ENCODE measurements at places on chromosomes 16 and 17.

DNA sequence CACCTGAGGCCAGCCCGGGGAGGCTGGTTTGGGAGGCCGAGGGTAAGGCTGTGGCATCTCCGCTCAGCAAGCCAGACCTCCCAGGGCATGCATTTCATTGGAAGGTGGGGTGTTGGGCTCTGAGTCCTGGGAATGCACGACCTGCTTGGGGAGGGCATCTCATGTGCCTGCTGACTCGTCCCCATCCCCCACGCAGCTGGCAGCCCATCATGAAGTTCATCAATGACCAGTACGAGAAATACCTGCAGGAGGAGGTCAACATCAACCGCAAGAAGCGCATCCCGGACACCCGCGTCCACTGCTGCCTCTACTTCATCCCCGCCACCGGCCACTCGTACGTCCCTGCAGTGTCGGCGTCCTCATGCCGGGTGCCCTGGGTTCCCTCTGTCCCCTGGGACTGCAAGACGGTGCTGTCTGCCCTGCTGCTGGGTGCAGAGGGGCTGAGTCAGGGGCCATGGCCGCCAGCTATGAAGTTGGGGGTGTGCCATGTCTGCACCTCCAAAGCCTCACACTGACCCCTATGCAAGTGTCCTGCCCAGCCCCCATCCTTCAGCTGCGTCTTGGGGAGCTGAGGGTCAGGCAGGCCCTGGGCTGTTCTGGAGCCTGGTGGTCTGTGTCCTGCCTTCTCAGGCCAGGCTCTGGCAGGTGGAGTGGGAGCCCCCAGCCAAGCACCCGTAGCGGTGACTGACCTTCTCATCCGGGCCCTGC, 347.9 kb downstream of the SEC14L1 start:
- no peak for DNase-seq

DNA sequence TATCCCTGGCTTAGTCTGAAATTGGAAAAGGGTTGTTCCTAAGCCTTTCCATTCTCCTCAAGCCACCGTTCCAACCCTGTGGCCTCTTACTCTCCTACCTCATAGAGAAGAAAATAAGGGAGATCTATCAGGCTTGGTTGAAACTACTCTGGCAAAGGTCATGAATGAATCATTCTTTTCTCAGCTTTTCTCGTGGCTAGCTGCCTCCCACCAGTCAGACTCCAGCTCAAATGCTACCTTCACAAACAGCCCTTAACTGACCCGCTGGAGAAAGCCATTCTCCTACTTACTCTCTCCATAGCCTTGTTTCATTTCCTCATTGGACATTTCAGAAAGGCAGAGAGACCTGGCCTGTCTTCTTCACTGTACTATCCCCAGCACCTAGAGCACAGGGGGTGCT, 8.9 kb downstream of the MYH10 start:
- no peak for DNase-seq

DNA sequence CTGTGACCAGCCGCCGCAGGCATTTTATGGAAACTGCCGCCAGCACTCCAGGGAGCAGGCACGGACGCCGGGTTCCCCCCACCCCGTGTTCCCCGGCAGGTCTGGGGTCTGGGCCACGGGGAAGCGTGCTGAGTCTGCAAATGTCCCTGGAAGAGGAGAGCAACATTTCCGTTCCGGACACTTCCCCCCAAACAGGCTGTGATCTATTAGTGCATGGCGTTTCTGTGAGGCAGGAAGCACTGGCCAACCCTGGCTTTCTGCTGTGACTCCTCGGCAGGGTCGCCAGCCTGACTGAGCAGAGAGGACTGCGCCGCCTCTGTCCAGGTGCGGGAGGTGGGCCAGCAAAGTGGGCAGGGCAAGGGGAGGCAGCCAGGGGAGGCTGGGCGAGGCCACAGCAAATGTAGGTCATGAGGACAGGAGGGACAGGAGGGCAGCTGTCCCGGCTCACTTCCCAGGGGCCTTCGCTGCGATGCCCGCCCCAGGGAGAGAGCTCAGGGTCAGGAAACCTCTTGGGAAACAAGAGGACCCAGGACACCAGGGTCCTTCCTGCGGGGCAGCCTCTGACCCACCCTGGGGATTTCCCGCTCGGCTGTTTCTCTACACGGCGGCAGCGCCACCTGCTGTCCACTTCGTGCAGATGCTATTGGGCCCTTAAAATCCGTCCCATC, 9.5 kb downstream of the FOXF1 start:
- DNase-seq = peak; percentile 48

- peak; percentile 62 for DNase-seq
These were observed 477 bp upstream of the OSGIN1 start for GRCh38 chr16:83952587-83952939.

- DNase-seq = no peak
These were observed 9.9 kb downstream of the PSME3IP1 start for GRCh38 chr16:57175896-57176295.

DNA sequence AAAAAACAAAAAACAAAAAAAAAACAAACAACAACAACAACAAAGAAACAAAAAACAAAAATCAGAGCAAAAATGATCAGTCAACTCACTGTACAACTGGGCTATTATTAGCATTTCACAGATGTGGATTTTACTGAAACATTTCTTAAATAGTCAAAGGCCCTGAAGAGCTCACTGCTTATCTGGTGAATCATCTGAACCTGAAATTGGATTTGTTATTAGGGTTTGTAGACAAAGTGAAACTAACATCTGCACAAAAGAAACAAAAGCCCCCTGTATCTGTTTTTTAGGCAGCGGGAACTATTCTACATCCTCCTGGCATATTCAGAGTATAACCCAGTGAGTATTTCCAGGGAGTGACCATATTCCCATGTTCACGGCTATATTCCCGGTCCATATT, 32.6 kb upstream of the KSR1 start:
- DNase-seq = no peak

GRCh38 chr17:33651686-33652085, 358.6 kb upstream of the ASIC2 start:
- DNase-seq = no peak

- DNase-seq = no peak
These were observed 14.6 kb upstream of the USP10 start for GRCh38 chr16:84685210-84685609.

- DNase-seq = no peak
These were observed 155.4 kb upstream of the GOT2 start for GRCh38 chr16:58889516-58889915.

DNA sequence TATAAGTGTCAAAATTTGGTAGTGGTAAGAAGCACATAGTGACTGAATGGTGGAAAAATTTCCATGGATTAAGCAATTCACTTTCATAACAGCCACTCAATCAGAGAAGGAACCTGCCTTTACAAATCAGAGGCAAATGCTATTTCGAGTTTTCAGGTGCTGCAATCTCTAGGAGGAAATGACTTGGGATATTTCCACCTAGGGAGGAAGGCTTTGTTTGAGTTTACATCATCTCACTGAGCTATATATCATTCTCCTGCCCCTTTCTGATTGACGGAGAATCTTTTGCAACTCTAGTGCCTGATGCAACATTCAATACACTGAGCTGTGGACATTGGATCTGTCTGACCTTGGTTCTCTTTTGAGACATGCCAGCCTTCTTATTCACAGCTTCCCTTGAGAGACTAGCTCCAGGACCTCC, 26.3 kb downstream of the MARCHF10 start:
- no peak for DNase-seq

DNA sequence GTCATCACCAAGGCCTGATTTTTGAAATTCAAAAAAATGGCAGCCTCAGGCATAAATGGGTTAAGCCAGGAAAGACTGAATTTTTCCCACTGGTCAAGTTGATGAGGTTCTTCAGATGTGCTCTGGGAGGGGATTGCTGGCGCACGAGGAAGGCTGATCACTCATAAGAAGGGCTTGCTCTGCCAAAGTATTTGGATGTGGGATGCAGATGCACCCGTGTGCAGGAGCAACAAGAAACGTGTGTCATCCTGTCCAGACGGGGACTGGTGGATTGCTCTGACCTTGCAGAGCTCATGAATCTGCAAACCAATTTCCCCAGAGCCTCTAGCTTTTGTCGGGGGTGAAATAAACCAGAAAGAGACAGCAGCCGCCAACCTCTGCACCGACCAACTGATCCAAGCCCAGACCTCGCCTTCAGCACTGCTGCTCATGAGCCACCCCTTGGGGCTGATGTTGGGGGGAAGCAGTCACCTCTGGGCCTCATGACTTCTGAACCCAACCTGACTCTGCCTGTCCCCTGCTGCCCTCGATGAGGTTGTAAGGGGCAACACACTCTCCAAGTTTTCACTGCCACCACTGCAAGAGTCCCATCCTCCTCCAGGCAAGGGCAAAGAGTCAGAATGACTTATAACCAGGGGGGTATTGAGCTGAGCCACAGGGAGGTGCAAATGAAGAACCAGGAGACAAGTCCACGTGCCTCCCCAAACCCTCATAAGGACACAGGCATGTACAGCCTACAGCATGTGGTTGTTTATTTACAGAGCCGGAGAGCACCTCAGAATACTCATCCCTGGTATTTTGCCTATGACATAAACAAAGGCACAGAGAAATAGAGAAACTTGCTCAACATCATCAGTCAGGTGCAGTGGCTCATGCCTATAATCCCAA, 452.0 kb downstream of the SOX9 start:
- DNase-seq = no peak

DNA sequence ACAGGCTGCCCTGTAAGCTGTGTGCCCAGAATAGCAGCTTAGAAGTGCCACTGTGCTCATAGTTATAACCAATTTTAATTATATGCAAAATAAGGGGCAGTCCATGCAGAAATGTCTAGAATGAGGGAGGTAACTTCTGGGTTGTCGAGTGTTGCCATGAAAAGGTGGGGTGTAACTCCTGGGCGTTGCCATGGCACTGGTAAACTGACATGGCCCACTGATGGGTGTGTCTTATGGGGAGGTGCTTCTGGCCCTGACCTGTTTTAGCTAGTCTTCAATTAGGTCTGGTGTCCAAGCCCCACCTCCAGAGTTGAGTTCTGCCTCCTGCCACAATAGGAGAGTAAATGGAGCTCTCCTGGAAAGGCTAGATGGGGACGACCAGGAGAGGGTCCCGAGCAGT, 120.6 kb downstream of the SALL1 start:
- DNase-seq = no peak

GRCh38 chr17:38871247-38872015, 1.6 kb downstream of the LASP1 start:
- peak; percentile 80 for DNase-seq

GRCh38 chr17:49401971-49402611, 12.6 kb downstream of the PHB1 start:
- DNase-seq = no peak

DNA sequence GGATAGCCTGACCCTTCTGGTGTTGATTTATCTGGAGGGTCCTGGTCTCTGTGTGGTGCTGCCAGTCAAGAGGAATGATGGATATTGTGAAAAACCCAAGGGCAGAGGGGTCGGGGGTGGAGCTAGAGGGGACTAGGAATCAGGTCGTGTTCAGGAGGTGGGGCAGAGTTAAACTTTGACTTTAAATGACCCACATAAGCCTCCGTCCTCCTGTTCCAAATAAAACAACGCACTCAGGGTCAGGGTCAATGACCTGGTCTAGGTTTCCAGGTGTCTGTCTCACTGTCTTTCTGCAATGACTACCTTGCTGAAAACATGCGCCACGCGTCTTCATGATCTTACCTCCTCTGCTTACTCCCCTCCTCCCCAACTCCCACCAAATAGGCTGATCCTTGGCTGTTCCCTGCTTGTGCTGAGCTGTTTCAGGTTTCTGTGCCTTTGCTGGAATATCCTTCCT, 14.7 kb downstream of the AOC3 start:
- no peak for DNase-seq

DNA sequence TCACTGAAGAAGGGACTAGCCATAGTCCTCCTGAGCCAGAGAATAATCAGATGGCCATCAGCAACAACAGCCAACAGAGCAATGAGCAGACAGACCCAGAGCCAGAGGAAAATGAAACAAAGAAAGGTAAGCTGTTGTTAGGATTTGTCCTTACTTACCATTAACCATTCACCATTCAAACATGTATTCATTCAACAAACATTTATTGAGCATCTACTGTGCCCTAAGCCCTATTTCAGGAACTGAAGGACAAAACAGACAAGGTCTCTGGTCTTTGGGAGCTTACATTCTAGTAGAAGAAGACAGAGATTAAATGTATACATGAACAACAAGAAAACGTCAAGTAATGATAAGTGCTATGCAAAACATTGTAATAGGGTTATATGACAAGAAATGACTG, 19.3 kb downstream of the OGFOD1 start:
- DNase-seq = no peak

DNA sequence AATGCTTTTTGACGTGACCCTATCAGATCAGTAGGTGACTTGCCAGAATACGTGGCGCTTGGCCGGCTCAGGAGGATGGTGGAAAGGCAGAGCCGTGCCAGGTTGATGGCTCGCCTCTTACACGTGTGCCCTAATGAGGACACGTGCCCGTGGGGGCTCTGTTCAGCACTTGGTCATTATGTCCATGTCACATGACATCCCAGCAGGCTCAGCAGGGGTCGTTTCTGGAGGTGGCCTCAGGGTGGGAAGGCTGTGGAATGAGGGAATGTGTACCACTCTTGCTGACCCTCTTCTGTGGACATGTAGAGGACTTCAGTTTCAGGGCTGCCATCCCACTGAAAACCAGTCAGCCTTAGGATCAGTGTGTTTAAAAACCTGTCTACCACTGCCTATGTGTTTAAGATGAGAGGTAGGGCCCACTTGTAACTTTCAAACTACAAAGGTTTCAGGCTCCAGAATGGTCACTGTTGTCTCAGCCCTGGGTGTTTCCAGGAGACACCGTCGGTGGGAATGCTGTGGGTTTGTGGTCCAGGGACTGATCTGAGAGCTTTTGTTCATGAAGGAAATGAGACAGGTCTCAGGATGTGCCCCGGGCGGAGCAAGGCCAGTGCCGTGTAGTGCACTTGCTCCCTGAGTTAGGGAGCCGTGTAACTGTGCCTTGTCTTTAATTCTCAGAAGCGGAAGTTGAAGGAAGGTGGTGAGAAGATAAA, 12.1 kb downstream of the UBN1 start:
- DNase-seq = no peak

DNA sequence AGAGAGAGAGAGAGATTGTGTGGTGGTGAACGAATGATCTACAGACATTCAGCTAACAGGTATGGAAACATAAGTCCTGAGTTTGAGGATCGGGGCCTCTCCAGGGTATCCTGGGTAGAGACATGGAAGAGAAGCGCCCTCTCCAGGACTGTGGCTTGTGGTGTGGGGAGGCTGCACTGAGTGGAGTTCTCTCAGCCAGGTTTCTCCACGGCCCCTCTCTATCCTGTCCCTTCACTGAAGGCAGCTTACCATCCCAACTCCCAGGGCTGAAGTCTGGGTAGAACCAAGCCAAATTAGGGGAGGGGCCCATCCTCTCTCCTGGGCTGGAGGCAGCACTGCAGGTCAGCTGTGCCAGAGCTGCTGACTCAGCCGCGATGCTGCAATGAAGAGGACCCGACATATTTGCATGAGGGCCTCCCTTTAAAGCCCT, 6.2 kb downstream of the C1QL1 start:
- DNase-seq = no peak

- no peak for DNase-seq
These were observed 98.8 kb downstream of the NLK start for GRCh38 chr17:28141313-28141712.

Data from NCI-H460 (cell line).